ENCODE measurements at places on chromosomes 7 and 10.

DNA sequence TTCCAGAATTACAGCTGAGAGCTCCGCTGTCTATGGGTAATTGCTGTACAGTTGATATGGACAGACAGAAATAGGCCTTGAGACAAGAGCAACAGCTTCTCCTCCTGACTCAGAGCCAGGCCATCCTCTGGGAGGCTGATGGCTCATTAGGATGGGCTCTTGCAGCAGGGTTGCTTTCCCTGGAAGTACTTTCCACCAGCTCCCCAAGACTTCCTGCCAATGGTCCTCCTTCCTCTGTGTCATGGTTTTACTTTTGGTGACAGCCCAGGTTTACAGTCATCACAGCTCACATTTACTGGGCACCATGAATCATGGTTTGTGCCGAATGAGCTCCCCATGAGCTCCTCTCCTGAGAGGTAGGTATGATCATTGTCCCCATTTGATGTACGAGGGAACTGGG is 131.8 kb downstream of the HECW1 start:
- no peak for DNase-seq

- DNase-seq = no peak
These were observed 30.2 kb upstream of the INSIG1 start for GRCh38 chr7:155267436-155267835.

GRCh38 chr10:47438857-47439474 is 44.9 kb downstream of the ANXA8 start:
- DNase-seq = peak; percentile 49

DNA sequence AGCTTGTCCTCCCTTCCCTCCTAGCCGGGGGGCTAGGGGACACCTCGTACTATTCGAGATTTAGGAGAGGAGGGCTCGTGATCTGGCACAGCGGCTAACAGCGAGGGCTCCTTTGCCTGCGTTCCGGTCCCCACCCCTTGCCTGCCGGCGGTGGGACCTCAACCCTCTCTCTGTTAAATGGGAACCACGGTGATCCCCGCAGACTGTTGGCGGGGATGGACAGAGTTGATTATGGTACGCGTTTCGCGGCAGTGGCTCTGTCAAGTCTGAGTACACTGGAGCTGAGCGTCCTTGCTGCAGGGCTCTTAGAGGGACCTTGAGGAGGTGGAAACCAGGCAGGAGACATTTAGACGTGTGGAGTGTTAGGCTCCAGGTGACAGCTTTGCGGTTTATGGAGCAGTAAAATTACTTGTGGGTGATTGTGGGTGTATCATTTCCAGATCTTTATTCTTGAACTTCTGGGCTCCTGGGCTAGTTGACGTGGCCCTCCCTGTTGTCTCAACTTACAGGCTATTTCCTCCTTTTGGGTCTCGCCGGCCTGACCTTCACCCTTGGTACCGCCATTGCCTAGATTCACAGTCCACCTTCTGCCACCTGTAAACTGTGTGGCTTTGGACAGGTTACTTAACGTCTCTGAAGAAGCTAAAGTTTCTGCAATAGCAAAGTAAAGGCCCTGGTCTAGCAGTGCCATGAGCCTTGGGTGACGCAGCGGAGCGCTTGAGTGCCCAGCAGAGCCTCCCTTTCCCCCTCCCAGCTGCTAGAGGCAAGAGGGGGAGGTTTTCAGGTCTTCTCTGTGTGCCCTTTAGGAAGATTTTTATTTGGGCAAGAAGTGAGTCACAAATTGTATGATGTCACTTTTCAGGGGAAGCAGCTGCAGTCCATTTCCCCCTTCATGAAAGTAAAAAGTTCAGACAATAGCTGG is 739 bp downstream of the CASP7 start:
- peak; percentile 91 for DNase-seq

GRCh38 chr7:132825932-132826835 is 249.9 kb upstream of the PLXNA4 start:
- no peak for DNase-seq

All from hematopoietic multipotent progenitor cell (in vitro differentiated cells).